ENCODE measurements at places on chromosomes 3 and 15.

DNA sequence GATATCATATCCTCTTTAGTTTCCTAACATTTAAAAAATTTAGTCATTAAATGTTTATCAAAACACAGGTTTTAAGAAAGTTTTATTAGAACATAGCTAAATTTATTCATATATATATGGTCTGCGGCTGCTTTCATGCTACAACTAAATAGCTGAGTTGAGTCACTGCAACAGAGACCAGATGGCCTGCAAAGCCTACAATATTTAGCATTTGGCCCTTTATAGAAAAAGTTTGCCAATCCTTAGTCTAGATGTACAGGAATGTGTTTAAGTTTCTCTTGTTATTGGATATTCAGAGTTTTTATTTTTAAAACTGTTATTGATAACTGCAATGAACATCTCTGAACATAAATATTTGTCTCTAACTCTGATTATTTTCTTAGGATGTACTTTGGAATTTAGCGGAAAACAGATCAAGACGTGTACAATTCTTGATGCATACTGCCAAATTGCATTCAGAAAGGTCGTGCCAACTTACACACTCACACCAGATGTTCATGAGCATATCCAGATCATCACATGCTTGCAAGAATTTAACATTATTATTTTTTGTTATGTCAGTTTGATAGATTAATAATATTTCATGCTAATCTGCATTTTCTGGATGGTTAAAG lies 157.9 kb downstream of the STAC start:
- DNase-seq: no peak

GRCh38 chr3:98600412-98601095 lies 7.1 kb upstream of the CPOX start:
- DNase-seq: no peak

- DNase-seq: no peak
These were observed 39.6 kb downstream of the CHAC1 start for GRCh38 chr15:40992825-40993224.

GRCh38 chr3:194748225-194748624 lies 62.5 kb downstream of the FAM43A start:
- DNase-seq: no peak

DNA sequence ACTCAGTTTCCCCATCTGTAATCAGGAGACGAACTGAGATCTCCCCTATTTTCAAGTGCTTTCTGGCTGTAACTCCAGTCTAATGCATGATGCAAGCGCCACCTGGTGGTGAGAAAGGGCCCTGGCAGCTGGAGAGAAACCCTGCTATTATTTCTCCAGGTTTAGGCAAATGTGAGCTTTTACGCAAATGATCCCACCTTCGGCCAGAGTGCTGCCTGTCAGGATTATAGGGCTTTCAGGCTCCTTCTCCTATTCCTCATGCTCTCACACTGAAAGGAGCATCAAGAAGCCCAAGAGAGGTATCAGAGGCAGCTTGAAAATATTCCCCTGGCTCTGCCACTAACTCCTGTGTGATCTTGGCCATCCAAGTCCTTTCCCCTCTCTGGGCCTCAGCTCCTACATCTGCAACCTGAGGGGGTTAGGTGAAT lies 93.9 kb upstream of the RASGRF1 start:
- DNase-seq: peak; percentile 34

GRCh38 chr3:24505691-24506550 lies 11.3 kb upstream of the THRB start:
- DNase-seq: no peak

DNA sequence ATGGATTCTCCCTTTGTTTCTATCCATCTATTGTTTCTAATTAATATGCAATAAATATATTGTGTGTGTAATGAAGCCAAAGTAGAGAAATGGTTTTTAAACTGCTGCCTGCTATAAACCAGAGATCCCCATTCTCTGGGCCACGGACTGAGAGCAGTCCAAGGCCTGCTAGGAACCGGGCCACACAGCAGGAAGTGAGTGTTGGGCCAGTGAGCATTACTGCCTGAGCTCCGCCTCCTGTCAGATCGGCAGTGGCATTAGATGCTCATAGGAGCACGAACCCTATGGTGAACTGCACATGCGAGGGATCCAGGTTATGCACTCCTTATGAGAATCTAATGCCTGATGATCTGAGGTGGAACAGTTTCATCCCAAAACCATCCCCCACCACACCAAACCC lies 85.2 kb upstream of the POMGNT2 start:
- DNase-seq: no peak

DNA sequence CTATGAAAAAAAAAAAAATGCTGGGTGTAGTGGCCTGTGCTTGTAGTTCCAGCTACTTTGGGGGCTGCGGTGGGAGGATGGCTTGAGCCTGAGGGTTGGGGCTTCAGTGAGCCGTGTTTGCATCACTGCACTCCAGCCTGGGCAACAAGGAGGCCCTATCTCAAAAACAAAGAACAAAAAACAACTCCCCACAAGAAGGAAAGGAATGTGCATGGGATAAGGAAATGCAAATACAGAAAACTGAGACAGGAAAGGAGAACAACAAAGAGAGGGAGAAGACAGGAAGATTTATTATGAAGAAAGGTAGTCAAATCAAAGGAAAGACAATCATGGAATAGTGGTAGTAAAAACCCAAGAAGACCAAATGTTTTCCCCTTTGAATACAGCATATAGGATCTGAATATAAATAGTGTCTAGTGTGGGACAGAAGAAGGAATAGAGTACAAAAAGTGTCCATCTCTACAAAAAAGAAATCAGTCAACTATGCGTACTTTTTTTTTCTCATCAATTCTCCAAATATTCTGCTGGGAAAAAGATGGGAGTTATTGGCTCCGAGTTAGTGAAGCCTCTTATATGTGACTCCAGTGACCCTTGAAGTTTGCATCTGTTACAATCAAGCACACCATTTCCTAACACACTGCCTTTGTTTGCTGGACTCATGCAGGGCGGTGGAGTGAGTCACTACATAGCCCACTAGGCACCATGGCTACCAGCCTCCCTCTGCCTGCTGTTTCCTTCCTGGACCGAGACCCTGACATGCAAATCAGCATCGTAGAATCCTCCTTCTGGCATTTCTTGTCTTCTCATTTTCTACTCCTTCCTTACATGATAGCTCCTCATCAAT lies 101.2 kb upstream of the PTX3 start:
- DNase-seq: no peak

DNA sequence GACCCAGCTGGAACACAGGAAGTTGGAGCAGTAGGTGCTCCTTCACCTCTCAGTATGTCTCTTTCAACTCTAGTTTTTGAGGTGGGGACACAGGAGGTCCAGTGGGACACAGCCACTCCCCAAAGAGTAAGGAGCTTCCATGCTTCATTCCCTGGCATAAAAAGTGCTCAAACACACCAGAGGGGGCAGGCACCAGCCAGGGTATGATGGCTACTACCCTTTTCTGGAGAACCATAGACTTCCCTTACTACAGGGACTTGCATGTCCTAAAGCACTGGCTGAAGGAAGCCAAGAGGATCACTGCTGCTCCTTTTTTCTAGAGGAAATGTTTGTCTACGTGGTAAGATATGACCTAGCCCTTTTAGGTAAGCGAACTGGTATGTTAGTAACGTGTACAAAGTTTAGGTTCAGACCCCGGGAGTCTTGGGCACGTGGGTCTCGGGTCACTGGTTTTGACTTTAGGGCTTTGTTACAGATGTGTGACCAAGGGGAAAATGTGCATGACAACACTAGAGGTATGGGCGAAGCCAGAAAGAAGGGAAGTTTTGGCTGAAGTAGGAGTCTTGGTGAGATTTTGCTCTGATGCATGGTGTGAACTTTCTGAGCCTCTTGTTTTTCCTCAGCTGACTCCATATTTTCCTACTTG lies 11.9 kb downstream of the IL17RB start:
- no peak for DNase-seq

DNA sequence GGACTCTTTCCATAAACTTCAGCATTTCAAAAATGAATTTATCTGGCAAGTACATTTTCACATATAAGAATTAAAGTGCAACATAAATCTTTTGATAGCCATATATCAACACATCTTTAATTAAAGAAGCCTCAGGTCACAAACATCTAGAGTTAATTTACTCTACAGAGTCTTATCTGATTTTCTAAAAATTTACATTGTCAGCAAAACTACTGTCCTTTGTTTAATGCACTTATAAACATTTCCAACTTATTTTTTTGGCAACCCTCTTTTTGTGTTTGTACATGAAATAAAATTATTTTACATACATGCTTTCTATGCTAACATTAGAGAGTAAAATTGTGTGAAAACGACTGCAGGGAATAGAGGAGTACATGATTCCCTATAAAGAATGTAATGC lies 416.8 kb upstream of the ARL6 start:
- DNase-seq: no peak

DNA sequence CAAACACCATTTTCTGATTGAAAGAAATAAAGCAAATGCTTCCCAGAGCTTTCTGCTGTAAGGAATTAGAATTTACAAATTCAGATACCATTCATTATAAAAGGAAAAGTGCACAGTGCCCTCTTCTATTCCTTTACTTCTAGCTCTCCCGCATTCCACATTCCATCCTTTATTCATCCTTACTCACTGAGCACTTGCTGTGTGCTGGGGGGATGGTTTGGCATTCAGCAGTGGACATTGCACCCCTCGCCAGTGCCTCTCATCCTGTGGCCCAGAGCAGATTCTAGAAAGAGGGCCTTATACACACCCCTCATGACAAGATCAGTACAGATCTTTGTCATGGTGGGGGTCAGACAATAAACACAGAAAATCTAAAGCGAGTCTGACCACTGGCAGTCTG lies 73.0 kb downstream of the MGLL start:
- no peak for DNase-seq

DNA sequence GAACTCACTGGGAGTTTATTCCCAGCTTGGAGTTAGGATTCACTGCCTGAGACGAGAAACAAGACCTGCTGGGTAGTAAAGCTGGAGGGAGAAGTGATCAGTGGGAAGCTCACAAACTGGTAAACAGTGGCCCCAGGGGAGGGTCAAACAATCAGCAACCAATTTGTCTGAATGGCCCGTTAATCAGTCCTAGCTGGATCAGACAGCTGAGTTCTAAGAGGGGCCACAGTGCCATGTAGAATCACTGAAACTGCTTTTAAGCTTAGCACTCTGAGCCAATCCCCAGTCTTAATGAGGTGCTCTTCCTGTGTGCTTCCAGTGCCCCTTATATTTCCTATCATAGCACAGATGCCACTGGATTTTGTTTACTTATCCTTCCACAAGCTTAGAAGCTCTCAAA lies 591.7 kb downstream of the RSL24D1 start:
- DNase-seq: no peak

- DNase-seq: no peak
These were observed 328.3 kb downstream of the THSD4 start for GRCh38 chr15:71443538-71443937.

- DNase-seq: no peak
These were observed 150.1 kb downstream of the UACA start for GRCh38 chr15:70613271-70613670.

DNA sequence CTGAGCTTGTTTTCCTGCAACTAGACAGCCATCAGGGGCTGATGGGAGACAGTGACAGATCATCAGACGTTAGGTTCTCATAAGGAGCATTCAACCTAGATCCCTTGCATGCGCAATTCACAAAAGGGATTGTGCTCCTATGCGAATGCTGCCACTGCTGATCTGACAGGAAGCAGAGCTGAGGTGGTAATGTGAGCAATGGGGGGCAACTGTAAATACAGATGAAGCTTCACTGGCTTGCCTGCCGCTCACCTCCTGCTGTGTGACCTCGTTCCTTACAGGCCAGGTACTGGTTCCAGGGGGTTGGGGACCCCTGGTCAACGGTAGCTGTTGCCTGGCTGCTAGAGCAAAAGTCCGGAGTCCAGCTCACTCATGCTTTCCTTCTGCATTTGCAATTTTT lies 26.4 kb upstream of the KCNAB1 start:
- no peak for DNase-seq

- no peak for DNase-seq
These were observed 41.8 kb downstream of the CRYGS start for GRCh38 chr3:186502138-186502948.

DNA sequence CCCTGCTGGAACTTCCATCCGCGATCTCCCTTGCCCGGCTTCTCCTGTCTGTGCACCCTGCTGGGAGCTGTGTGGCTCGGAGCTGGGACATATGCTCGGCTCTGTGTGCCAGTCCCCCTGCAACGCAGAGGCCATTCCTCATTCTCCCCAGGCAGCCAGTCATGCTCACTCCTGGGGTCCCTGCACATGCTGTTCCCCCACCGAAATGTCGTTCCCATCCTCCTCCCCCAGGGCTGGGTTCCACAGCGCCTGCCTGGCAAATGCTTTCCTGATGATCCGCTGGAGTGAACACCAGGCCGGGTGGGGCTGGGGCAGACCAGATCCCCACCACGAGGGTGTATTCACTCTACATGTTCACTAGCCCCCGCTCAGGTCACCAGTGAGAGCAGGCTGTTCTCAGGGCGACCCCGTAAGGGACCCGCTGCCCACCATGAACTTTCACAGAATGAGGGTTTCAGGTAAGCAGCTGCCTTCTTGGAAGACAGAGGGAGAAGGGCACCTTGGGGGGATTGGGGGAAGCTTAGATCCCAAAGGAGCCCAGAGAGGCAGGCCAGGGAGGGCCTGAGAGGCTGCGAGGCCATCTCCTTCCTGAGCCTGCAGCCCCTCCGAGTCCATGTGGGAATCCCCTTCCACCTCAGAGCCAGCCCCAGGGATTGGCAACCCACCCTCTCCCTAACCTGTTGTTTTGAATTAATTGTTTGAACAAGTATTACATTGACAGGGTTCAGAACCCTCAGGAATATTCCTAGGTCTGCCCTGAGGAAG lies 88.7 kb upstream of the IQSEC1 start:
- no peak for DNase-seq

GRCh38 chr15:92915766-92916435 lies 15.8 kb downstream of the CHD2 start:
- no peak for DNase-seq

GRCh38 chr15:97566961-97567360 lies 393.5 kb upstream of the ARRDC4 start:
- DNase-seq: no peak

- DNase-seq: no peak
These were observed 126.5 kb downstream of the SUCNR1 start for GRCh38 chr3:151999936-152000335.

- DNase-seq: no peak
These were observed 91.1 kb downstream of the OSBPL10 start for GRCh38 chr3:31890007-31890406.

DNA sequence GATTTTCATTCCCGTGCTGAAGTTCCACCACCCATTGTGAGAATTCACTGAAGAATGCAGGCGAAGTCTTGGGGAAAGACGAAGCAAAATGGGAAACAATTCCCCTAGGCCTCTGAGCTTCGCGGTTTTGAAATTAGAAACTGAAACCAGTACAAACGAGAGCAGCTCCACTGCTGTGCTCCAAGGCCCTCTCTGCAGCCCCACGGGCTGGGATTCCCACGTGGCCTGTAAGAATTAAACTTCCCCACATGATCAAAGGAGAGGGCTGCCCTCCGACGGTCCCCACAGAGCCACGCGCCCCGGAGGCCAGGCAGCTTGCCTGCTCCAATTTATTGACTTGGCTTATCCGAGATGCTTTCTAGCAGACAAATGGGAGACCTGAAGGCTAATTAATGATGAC lies 144.0 kb downstream of the GREM1 start:
- DNase-seq: no peak

Measured in stimulated activated CD4-positive, alpha-beta T cell treated with anti-CD3 and anti-CD28 coated beads, Interleukin-15, amount 100 ng/mL, for 1 hour (primary cell).